ENCODE measurements at places on chromosomes 1 and 21. TPM values are rescaled to one million over a fixed set of nuclear protein-coding genes. Genes with fewer than 3 reads are reported as not detected.

- no peak for DNase-seq
These were observed 3.9 kb downstream of the PSMB2 start for GRCh38 chr1:35637401-35637809.

DNA sequence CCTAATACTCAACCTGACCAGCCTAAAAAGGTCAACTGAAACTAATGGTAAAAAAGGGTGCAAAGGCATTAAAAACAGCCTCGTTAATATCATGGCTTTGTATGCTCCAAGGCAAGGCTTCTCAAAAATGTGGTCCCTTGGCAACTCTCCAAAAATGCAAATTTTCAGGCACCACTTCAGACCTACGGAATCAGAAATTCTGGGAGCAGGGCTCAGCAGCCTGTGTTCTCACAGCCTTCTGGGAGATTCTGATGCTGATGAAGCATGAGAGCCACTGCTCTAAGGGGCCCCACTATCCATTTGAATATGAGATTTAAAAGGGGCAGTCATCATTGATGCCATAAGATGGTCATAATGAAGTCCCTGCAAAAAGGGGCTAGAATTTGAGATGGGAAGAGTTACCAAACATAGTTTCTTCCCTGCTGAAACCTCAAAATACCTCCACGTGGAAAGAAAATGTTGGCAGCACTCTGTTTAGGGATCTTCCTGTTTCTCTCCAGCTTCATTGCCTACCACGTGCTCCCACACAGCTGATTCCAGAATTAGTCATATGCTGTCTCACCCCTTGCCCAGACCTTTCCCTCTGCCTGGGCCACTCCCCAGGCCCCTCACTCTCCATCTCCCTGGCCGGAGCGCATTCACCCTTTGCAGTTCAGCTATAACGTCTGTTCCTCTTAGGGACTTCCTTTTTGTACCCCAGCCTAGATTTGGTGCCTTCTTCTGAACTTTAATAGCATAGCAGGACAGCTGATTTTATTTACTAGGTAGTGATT lies 46.7 kb downstream of the PHC2 start:
- DNase-seq, result no peak

- DNase-seq, result no peak
These were observed 8.3 kb downstream of the CDKN2C start for GRCh38 chr1:50978144-50978851.

DNA sequence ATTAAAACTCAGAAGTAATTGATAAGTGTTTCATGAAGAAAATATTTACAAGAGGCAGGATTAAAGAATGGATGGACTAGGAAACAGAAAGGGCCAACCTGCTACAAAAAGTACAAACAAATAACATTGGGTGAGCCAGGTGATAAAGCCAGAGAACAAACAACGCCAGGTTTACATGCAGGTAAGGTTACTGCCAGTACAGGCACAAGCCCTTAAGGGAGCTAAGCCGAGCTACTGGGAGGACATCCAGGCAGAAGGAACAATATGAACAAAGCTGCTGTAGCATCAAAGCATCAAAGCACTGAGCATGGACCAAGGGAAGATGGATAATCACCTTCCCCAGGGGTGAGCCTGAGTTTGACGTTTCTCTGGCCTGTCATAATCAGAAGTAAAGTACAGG lies 380.7 kb downstream of the SEC16B start:
- no peak for DNase-seq

GRCh38 chr1:160018900-160019299 lies 12.9 kb downstream of the PIGM start:
- DNase-seq, result no peak

DNA sequence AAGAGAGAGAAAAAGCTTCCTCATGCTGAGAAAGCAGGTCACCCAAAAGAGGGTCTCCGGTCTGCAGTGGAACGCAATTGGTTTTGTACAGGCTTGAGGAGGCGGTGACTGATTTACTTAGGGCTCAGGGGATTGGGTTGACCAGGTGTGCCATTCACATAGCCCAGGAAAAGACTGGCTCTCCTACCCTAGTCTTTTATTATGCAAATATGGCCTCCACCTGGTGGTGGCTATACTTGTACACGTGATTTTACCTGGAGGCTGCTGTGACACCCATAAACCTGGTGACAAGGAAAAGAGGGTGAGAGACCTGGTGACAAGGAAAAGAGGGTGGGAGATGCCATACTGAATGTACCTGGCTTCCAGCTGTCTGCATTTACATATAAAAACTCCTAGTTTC lies 49.9 kb downstream of the DNTTIP2 start:
- DNase-seq, result no peak

The EIF2D gene
- 53.2 TPM for total RNA-seq

GRCh38 chr1:92808381-92808780 lies 23.5 kb upstream of the RPL5 start:
- no peak for DNase-seq

DNA sequence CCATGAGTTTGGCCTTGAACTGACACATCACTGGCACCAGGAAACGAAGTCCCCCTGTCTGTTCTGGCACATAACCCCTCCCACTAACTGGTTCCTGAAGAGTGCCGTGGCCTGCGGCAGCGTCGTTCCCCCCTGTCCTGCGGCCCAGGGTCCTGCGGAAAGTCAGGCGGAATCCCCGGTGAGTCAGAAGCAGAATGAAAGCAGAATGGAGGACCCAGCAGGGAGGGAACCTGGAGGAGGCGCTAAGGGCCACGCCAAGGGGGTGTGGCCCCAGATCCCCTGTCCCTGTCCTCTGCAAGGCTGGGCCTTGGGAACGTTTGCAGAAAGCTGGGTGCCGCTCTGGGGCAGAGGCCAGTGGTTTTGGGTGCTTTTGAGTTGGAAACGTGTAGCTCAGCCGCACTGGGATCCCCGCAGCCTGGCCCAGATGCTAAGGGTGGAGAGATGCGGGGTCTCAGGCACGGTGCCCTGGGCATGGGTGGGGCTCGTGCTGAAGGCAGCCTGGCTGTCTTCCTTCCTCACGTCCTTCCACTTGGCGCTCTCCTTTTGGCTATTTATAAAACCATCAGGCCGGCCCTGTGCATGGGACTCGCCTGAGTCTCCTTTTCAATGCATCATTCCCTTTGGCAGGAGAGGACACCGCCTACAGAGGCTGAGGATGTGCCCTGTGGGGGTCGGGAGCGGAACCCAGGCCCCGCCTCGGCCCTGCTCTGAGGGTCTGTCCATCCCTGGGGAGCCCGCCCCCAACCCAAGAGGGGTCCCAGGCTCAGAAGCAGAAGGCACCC lies 36.2 kb downstream of the TP73 start:
- no peak for DNase-seq

The BRINP2 gene
- 0.14 TPM for total RNA-seq

The EMC1 gene
- total RNA-seq, result 28.8 TPM

GRCh38 chr1:109979489-109980091 lies 5.0 kb upstream of the AHCYL1 start:
- peak; percentile 43 for DNase-seq

GRCh38 chr1:15684042-15684461 lies at the start of gene PLEKHM2:
Gene PLEKHM2 (plus strand): TSS chr1:15684320. CDS start chr1:15684559, 239 bp downstream.
- DNase-seq, result no peak

The TCHH gene
- under 0.01 TPM for total RNA-seq

GRCh38 chr1:26287033-26287711 lies 7.3 kb downstream of the SH3BGRL3 start:
- DNase-seq, result no peak

DNA sequence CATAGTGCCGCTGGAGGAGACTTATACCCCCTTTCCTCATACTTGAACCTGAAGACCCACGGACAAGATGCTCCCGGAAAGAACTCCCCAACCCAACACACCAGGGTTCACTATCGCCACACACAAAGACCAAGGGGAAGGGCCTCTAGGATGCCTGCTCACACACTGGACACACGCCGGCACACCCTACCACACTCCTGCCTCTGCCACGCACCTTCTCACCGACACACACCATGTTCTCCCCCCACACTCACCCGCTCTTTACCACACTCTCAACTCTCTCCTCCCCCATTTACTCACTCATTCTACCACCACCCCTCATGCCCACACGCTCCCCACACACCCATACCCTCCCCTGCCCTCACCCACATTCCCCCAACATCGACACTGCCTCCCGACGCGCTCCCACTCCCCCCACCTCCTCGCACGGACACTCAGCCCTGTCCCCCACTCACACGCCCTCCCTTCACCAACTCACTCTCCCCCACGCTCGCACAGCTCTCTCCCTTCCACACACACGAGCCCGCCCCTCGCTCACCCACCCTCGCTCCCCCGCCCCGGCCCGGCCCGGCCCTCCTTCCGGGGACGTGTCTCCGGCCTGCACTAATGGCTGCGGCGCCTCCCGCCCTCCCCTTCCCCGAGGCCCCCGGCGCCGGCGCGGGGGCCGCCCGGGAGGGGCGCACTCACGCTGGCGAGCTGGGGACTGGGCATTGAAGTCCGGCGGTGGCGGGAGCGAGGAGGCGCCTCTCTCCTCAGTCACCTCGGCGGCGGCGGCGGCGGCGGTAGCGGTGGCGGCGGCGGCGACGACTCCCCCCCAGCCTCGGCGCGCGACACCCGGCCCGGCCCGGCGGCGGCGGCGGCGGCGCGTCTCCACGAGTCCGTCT lies 626 bp downstream of the PTP4A2 start:
- DNase-seq, result no peak

The ANKRD34A gene
- 0.14 TPM for total RNA-seq

DNA sequence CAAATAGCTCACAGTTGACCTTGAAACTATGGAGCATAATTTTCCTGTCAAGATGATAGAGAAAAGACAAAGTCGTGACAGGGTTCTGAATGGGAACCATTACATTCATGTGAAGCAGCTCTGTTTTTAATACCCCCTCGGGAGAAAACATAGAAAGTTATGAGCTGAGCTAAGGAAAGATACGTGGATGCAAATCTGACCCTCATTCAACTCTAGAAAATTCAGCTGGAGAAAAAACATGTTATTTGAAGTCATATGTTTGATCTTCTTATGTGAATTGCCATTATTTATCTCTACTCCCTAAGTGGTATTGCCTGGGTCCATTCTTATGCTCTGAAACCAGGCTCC lies 48.0 kb upstream of the LRRC52 start:
- no peak for DNase-seq

DNA sequence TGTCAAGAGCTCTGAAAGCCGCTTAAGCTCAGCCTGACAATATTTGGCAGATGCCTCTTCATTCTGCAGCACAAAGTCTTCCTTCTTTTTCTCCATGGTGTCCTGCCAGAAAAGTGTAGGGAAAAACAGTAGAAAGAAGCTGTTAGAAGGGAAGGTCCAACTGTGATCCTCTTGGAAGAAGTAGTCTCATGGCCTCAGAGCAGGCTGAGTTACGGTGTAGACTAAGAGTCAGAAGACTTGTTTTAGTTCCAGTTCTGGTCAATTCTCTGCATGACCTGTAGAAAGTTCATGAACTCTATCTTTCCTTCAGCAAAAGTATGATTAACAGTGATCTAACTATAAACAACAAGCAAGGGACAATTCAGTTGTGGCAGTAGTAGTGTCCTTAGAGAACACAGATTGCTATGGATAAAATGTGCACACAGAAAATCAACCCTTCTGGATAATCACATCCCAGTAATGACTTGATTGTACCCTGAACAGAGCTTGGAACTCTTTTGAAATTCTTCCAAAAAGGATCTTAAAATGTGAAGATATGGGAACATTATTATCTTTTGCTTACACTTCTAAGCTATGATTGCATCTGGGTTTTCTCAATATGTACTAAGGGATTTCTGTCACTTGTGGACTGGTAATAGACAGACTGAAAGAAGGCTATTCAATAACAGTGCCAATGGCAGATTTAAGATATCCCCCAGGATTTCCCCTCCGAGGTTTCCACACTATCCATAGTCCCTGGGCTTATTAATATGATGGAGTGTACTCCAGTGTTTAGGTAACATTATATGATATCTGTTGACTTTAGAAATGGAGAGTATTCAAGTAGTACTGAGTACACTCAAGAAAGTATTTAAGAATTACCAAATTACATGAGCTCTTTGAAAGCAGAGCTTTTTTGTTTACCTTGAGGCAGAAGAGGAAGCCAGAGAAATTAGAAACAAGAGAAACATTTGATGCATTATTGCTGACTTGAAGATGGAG lies 22.1 kb upstream of the GBP2 start:
- no peak for DNase-seq

DNA sequence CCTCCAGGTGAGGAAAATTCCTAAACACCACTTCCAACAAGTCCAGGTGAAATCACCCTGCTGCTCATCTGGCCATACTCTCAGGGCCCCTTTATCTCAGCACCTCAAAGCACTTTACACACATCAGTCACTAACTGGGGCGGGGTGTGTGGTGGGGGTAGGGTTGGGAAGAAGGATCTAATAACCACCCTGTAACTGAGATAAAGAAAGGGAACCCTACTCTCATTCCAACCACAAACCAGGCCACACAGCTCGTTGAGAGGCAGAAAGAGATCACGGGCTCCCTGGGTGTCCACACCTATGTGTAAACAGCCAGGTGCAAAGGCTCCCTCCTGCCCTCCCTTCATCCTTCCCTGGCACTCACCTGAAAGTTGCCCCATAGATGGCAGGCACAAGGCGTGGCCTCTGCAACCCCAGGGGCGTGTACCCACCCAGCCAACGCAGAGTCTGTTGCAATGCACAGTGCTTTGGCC lies 20.4 kb downstream of the GPR161 start:
- DNase-seq, result no peak

DNA sequence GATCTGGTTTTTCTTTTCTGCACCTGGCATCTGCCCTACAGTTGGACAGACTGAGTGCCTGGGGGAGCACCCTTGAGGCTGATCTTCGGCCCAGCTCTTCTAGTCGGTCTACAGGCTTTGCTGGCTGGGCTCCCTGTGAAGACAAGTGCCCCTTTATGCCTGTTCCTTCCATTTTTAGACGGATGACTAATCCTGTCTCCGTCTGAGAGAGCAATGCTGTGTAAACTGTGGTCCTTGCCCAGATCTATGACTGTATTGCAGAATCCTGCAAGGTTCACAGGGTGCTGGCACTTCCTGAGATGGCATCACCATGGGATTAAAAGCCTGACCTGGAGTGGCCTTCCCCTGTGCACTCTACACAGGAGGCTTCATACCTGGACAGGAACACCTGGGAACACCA lies 47.6 kb upstream of the SAMD13 start:
- peak; percentile 90 for DNase-seq

- DNase-seq, result no peak
These were observed 250.5 kb upstream of the PKN2 start for GRCh38 chr1:88433556-88433955.

GRCh38 chr1:248892590-248892989 lies 13.4 kb upstream of the PGBD2 start:
- DNase-seq, result no peak

The SLC30A2 gene
- not detected for total RNA-seq

- no peak for DNase-seq
These were observed 27.7 kb downstream of the DNAJC11 start for GRCh38 chr1:6673816-6674398.

GRCh38 chr1:18893120-18893519 lies 9.2 kb downstream of the ALDH4A1 start:
- no peak for DNase-seq

The SVBP gene
- 47.5 TPM for total RNA-seq

DNA sequence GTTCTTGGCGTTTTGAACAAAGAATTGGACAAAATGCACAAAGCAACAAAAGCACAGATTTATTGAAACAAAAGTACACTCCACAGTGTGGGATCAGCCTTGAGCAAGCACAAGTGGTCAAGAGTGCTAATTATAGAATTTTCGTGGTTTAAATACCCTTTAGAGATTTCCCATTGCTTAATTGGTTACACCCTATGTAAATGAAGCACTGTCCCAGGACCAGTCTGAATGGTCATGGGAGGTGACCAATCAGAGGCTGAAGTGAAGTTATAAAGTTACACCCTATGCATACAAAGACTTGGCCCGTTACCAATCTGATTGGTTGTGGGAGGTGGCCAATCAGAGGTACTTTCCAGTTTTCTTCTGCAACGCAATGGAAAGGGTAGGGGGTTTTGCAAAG lies 223.6 kb downstream of the CENPF start:
- DNase-seq, result no peak

Measured in epithelial cell of proximal tubule (primary cell).